ENCODE measurements at places on chromosomes 13 and 19. TPM values are rescaled to one million over a fixed set of nuclear protein-coding genes. Genes with fewer than 3 reads are reported as not detected.

- DNase-seq = no peak
These were observed 8.0 kb upstream of the GPC6 start for GRCh38 chr13:93218583-93218982.

- DNase-seq = no peak
These were observed 202.3 kb upstream of the KLHL1 start for GRCh38 chr13:70310396-70311119.

DNA sequence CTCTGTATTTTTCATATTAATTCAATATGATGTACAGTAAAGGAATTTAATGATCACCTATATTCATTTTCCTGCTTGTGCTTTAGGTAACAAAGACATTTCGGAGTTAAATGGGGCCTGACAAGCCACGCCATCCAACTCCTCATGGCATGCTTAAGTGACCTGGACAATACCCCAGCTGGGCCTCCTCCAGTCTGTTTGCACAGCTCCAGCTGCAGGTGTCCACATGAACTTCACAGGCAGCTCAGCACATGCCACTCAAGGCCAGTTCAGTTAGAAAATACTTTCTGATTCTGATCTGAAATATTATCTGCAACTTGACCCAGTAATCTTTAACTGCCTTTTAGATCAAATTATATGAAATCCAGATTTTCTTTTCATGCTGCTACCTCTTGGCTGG is 89.6 kb upstream of the SLC15A1 start:
- no peak for DNase-seq

DNA sequence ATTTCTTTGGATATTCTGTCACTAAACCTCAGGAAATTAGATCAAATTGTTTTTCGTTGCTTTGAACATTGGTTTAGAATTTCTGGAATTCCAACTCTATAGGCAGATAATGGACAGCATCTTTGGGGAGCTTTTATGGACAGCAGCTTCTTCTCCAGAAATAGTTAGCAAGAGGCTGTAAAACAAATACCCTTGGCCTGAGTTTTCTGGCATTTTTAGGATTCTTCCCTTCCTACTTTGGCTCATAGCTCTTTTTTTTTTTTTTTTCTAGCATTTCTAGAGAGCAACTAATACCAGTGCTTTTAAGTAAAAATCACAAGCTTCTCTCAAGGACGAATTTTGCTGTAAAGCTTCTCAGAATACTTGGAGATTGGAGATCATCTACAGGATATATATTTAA is 169.8 kb upstream of the SPRY2 start:
- DNase-seq = no peak

The CEACAM16 gene
- polyA plus RNA-seq = not detected

GRCh38 chr19:3849092-3849491 is 19.7 kb downstream of the ZFR2 start:
- peak; percentile 36 for DNase-seq

DNA sequence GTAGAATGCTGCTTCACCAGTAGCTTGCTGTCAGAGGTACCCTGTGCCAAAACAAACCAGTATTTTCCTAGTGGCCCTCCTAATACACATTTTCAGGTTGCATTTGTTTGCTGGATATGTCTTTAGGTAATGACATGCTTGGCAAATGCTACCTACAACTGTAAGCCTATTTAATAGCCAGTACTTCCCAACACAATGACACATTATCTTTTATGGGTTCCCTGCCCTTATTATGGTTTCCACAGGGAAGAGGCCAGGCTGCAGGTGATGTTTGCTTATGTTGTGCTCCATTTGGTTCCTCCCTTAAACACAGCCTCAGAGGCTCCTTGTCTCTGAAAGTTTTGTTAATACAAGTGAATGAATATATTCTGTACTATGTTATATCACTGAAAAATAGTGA is 24.7 kb downstream of the FRY start:
- no peak for DNase-seq

The SLC6A16 gene
- 1.2 TPM for polyA plus RNA-seq

The LACC1 gene
- 0.67 TPM for polyA plus RNA-seq

GRCh38 chr13:25733696-25734435 is 317.9 kb downstream of the SHISA2 start:
- DNase-seq = no peak

- DNase-seq = no peak
These were observed 22.8 kb upstream of the CEACAM20 start for GRCh38 chr19:44552324-44552723.

- DNase-seq = no peak
These were observed 292.1 kb downstream of the DNAJC15 start for GRCh38 chr13:43315522-43315921.

GRCh38 chr13:33174491-33174890 is 111.1 kb downstream of the STARD13 start:
- DNase-seq = no peak

GRCh38 chr19:9075064-9075949 is 11.6 kb upstream of the OR1M1 start:
- DNase-seq = no peak

The DAND5 gene
- polyA plus RNA-seq = not detected

GRCh38 chr19:16892436-16892835 is 3.6 kb downstream of the F2RL3 start:
- no peak for DNase-seq

DNA sequence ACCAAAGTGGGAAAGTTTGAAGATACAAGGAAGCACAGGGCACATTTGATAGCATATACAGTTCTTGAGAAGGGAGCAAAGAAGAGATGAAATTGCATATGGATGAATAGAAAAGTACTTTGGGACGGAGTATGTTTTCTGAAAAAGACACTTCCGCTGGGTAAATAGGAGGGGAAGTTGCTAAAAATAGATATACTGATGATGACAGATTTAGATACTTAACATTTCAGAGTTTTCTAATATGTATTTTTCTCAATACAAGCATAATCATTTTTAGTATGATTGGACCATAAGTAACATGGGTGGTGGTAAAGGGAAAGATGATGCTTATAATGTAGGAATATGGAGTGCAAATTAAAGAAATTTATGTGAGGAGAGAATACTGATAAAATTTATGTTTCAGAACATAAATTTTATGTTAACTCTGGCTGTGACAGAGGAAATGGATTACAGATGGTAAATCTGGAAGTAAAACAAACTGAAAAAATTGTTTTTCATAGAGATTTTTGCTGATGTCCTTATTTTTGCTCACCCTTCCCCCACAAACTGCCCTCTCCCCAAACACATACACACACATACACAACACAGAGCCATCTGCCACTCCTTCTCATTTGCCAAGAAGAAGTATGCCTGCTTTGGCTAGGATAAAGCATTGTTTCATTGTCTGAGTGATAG is 583.9 kb upstream of the MIR17HG start:
- no peak for DNase-seq

GRCh38 chr13:74104661-74105275 is 29.4 kb downstream of the KLF12 start:
- no peak for DNase-seq

The FGF9 gene
- 1.1 TPM for polyA plus RNA-seq

The ELAVL1 gene
- polyA plus RNA-seq = 50.4 TPM

DNA sequence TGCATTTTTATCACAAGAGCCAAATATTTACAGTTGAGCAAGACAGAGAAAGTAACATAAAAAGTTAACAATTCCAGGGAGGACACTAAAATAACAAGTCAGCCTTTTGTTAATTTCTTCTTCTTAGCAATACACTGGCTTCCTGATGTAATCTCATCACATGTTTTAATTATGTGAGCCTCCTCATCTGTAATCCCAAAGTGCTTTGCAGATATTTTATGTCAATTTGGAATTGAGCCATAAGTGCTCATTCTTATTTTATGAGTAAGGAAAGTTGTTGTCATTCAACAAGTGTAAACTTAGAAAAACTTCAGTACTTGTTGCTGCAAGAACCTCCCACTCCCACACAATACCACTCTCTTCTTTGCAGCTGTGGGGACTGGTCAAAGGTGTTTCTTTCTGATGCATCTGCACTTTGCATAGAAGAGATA is 223.6 kb downstream of the GPC6 start:
- no peak for DNase-seq

GRCh38 chr13:41416276-41416675 is 41.1 kb upstream of the RGCC start:
- DNase-seq = no peak

The TMEM59L gene
- polyA plus RNA-seq = not detected

DNA sequence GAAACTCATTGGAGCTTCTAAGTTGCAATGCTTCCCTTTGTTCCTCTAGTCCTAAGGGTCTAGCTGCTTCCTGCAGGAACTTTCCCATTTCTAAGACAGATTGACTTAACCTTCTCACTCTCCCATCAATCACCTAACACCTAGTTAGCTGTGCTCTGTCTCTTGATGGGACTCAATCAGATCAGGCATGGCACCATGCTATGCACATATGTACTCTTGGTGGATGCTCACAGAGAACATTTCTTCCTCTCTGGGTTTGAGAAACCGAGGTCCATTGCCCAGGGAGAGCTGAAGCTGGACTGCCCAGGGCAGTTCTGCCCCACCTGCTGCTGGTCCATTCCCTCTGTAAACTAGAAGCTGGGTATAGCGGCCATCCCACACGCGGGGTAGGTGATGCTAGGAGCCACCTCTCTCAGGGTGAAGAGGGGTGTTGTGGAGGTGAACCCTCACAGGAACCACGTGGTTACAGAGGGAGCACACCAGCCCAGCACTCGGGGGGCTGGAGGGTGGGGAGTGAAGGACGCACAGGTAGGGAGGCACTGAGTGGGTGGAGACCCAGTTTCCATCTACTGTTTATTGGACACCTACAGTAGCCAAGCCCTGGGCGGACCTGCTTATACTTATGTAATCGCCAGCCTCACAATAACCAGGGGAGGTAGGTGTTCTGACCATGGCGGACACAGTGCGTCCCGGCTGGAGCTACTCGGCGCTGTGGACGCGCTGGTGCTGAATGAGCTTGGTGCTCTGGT is 3.1 kb upstream of the UBE2M start:
- no peak for DNase-seq

- no peak for DNase-seq
These were observed 7.7 kb downstream of the PEAK3 start for GRCh38 chr19:2274185-2274711.

The RASA3 gene
- polyA plus RNA-seq = 116 TPM

- peak; percentile 42 for DNase-seq
These were observed 12.7 kb downstream of the SUGT1 start for GRCh38 chr13:52665325-52665724.

The KLK15 gene
- polyA plus RNA-seq = not detected

- DNase-seq = peak; percentile 98
These were observed 46.9 kb downstream of the KLF2 start for GRCh38 chr19:16371540-16371986.

The SPACA4 gene
- not detected for polyA plus RNA-seq
